ENCODE measurements at places on chromosomes 2 and 18.

GRCh38 chr2:175976391-175977157 is 25.5 kb downstream of the LNPK start:
- DNase-seq = no peak

DNA sequence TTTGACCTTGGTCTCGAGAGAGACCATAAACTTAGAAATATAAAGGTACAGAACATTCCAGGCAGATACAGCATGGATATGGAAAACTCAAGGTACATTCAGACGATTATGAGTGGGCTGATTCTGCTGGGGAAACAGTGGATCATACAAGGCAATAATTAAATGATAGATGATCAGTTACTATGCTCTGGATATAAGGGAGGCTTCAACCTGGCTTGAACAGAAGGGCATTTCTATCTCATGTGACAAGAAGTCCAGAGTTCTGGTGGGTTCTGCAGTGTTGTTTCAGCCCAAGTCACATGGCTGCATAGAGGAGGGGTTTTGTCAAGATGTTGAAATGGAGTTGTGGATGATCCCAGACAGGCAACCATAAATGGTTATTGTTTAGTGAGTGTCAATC is 23.5 kb downstream of the MYO5B start:
- DNase-seq = no peak

GRCh38 chr2:64137567-64137966 is 6.7 kb downstream of the PELI1 start:
- DNase-seq = no peak

GRCh38 chr2:85768713-85769112 is 14.9 kb downstream of the ATOH8 start:
- DNase-seq = no peak

DNA sequence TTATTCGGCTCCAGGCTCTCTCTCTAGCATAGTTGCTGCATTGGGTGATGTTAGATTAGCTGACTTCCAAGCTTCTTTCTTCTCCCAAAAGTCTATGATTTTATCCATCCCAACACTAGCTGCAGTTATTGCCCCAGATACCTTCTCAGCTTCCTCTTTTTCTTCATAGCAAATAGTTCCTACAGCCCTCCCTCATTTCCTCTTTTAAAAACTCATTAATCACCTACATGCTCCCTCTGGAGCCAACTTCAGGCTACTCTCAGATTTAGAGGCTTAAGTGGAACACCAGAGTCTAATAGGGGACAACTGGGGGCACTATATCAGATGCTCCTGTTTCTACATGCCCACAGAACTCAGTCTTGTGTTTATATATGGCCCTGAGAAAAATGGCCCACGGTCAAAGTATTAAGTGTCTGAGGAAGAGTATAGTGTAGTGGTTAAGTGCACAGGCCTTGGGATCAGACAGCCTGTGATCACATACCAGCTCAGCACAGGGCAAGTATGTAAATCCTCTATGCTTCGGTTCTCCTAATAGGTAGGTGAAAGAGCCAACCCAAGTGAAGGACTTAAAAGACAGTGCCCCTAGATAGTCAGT is 241.9 kb upstream of the SLC14A2 start:
- DNase-seq = no peak

DNA sequence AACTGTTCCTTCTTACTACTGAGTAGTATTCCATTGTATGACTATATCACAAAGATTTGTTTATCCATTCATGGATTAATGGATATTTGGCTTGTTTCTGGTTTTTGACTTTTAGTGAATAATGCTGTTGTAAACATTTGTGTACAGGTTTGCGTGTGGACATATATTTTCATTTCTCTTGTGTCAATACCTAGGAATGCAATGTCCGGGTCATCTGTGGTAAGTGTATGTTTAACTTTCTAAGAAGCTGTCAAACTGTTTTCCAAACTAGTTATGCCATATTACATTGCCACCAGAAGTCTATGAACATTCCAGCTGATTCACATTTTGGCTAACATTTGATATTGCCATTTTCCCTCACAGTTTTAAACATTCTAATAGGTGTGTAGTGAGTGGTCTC is 29.1 kb upstream of the SLC16A14 start:
- no peak for DNase-seq

- DNase-seq = no peak
Observed at GRCh38 chr2:109399066-109399465, 214.7 kb downstream of the SEPTIN10 start.

GRCh38 chr2:206983161-206983859 is 44.0 kb downstream of the CPO start:
- DNase-seq = no peak

DNA sequence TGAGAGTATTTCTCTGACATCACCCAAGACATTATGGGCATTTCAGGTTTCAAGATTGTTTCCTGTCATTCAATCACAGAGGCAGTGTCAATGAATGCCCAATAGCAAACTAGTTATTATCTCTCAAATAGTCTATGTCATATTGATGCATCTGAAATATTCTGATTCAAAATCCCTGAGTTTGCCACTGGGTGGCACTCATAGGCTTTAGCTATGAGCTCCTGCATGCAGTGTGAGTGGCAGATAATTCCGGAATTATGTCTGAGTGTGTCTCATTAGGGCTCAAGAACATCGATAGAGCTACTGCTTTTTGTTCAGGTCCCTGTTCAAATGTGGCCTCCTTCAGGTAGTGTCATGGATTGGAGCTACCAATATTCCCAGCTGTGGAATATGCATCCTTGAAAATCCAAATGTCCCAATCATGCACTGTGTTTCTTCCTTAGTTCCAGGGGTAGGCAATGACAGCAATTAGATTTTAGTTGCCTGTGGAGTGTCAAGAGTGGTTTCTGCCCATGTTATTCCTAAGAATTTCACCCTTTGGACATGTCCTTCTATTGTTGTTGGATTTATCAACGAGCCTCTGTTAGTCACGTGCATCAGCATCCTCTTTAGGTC is 7.8 kb upstream of the OR6B3 start:
- DNase-seq = peak; percentile 12

DNA sequence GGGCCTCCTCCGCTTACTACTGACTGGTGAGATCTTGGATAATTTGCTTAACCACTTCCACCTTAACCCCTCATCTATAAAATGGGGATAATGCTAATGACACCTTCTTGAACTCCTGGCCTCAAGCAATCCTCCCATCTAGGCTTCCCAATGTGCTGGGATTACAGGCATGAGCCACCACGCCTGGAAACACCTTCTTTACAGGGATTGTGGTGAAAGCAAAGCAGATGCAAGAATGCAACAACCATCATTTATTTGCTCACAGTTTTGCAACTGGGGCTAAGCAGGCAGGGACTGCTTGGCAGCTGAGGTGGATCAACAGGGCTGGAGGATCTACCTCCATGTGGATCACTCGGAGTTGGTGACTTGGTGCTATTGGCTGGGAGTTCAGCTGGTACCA is 76.2 kb upstream of the ZNF532 start:
- no peak for DNase-seq

GRCh38 chr2:176099159-176099727 is 352 bp upstream of the HOXD12 start:
- no peak for DNase-seq

DNA sequence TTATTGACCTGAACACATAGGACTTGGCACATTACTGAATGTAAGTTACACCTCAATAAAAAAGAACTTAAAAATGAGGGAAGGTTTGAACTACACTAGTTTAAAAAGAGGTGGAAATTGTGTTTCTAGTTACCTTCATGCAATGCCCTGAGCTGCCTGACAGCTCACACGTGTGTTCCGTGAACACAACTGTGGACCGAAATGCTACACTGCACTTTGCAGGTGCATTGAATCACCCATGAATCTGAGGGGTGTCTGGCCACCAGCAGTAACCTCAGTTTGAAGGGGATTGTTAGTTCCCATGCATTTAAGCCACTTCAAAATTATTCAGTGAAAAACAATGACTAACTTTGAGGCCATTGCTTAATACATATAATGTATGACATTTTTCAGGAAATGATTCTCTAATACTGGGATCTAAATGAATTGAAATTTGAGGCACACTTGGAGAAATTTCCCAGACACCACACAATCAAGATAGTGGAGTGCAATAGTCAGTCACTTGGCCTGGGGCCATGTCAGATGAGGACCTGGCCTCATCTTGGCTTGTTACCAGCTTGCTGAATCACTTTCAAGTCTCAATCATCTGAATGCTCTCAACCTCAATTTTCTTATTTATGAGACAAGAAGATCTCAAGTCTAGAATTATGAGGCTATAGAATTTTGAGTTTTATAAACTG is 59.3 kb downstream of the MYL12B start:
- no peak for DNase-seq

DNA sequence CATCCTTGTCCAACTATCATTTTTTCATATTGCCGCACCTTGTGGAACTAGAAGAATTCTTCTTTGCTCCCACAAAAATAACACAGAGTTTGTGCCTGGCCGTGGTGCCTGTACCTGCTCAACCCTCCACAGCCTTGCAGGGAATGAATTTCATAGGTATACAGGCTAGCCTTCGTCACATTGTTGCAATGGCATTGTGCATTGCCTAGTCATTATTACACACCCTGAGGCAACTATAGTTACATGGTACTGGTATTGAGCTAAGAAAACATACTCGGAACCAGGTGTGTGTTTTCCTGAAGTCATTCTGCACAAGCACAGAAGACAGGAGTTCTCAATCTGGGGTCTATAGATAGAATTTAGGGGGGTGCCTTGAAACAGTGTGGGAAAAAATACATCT is 188.0 kb upstream of the CTAGE1 start:
- no peak for DNase-seq

DNA sequence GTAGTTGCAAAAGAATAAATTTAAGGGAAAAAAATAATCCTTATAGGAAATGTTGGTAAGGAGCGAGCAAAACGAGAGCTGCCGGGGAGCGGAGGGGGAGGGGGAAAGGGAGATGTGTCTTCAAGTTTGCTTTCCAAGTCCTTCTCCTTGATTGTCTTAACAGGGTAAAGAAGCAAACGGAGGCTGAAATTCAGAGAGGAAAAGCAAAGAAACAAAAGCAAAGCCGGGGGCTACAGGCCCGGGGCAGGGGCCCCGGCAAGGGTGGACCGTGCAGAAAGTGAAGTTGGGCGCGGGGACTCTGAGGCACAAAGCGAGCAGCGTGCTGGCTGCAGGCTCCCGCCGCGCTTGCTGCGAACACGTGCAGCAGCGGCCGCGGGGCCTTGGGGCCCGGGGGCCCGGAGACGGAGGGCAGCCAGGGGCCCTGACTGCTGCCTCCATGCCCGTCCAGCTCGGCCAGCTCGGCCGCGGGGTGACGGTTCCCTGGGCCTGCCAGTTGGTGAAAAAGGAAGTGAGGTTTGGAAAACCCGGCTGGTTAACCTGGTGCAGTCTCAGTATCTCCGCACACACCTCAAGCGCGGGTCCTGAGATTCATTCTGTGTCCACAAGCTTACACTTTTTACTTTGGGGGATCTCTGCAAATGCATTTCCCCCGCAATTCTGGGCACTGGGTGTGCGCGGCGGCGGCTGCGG is 4.1 kb downstream of the BCL11A start:
- DNase-seq = no peak

DNA sequence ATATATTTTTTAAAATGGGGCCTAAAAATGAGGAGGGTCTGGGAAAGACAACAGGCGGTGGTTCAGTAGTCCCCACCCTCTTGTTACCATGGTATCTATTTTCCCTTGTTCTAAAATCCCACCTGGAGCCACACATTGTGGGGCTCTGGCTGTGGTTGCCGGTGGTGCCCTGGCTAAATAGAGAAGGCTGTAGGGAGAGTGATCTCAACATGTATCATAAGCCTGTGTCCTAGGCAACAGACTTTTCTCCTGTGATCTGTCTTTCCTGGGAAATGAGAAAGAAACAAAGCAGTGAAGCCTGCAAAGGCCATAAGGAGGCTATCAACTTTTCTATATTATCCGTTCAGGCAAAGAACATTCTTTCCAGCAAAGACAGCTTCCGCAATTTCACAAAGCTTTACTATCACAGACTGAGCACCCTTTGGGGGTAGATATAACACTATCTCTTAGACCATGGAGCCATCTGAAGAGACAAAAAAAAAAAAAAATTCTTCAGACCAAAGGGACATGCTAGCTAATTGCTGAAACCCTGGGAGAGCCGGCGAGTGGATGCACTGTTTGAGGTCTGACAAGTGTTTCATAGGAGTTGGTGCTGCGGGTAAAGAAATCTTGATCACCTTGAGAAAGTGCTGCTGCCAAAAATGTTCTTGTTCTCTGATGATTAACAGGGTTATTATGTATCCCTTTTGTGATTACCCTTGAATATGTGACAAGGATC is 879.2 kb upstream of the DDX18 start:
- no peak for DNase-seq

- no peak for DNase-seq
Observed at GRCh38 chr2:127084611-127085316, 22.2 kb downstream of the BIN1 start.

DNA sequence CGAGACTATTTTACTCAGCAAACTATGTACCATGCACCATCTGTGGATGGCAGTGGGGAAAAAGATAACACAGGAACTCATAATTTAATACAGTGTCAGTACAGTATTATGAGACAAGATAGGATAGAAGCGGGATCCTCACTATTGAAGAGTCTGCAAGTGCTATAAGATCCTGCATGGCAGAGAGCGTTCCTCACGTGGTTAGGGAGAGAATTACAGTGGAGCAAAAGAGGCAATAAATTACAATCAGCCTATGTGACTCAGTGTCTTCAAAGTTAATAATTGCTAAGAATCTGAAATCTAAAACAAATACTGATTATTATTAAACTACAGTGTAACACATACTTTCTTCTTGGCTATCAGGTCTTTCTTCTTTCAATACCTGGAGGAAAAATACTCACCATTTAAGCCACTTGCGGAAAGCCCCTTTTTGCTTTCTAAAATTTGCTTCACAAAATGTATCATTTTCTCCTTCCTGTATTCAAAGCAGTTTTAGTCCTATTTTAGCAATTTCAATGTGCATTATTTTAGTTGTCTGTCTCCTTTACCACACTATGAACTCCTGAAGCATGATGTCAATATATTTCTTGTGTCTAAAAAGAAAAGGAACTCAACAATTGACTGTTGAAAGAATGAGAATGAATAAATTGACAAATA is 342.9 kb downstream of the SPAG16 start:
- DNase-seq = no peak

GRCh38 chr2:238846378-238846627 is 1.6 kb upstream of the TWIST2 start:
- DNase-seq = no peak

DNA sequence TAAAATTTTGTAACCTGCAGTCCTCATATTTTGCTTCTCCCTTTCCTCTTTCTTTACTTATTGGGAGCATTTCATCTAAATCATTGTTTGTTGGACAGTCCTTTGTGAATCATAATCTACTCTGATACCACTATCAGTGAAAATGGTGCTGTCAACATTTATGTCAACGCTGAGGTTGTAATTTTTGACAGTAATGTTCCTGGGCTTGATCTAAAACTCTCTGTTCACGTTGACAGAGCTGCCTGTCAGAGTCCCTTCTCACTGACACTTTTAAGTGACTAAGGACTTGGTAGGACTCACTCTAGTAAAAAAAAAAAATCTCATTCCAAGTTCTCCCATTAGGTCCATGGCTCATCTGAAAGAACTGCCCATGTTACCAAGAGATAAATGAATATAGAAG is 1640.8 kb upstream of the PIK3C3 start:
- no peak for DNase-seq

- no peak for DNase-seq
Observed at GRCh38 chr2:152930501-152930900, 212.1 kb downstream of the ARL6IP6 start.

GRCh38 chr18:44708451-44709083 is 27.9 kb downstream of the SETBP1 start:
- no peak for DNase-seq

GRCh38 chr2:232502911-232503808 is 15.5 kb upstream of the ECEL1 start:
- DNase-seq = peak; percentile 12

- no peak for DNase-seq
Observed at GRCh38 chr2:217714287-217714751, 288.5 kb downstream of the TNS1 start.

Data from NCI-H748 treated with DMSO at 0.1 percent for 48 hours (cell line).